ENCODE measurements at places on chromosomes 6 and 20. TPM values are rescaled to one million over a fixed set of nuclear protein-coding genes. Genes with fewer than 3 reads are reported as not detected.

- H3K27ac ChIP-seq: no peak within 1 kb of the TSS
- peaks cover 6% of the 10 kb centered on the region for H3K27me3 ChIP-seq
- DNase-seq: peak; percentile 7
- H3K4me3 ChIP-seq: no peak within 1 kb of the TSS
- H3K36me3 ChIP-seq: no peaks in the 10 kb centered on the region
- H3K4me1 ChIP-seq: no peaks in the 10 kb centered on the region
Observed at GRCh38 chr20:5316188-5317158, at the start of gene PROKR2. Gene PROKR2, minus strand, starts transcription at chr20:5316954. Its CDS starts 2,585 bp downstream, at chr20:5314369.

DNA sequence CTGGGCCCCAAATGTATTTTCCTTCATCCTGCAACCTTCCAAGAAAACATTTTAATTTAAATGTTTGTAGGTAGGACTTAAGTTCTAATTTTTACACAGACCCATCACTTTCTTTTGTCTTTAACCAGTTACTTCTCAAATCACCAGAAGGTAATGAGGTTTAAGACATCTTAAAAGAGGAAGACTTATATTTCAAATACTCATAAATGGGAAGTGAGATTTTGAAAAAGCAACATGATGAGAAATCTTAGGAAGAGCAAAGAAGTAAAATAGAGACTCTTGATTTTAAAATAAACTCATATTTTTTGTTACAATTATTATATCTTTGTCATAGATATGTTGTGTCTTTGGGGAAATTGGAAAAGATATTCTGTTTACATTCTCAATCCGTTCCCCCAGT, 82.3 kb downstream of the SYNE1 start:
- no peak overlapping the region for H3K27ac ChIP-seq
- H3K36me3 ChIP-seq: no peaks in the 10 kb centered on the region
- no peak for DNase-seq
- H3K4me3 ChIP-seq: no peak overlapping the region
- peaks cover 2% of the 10 kb centered on the region for H3K27me3 ChIP-seq

DNA sequence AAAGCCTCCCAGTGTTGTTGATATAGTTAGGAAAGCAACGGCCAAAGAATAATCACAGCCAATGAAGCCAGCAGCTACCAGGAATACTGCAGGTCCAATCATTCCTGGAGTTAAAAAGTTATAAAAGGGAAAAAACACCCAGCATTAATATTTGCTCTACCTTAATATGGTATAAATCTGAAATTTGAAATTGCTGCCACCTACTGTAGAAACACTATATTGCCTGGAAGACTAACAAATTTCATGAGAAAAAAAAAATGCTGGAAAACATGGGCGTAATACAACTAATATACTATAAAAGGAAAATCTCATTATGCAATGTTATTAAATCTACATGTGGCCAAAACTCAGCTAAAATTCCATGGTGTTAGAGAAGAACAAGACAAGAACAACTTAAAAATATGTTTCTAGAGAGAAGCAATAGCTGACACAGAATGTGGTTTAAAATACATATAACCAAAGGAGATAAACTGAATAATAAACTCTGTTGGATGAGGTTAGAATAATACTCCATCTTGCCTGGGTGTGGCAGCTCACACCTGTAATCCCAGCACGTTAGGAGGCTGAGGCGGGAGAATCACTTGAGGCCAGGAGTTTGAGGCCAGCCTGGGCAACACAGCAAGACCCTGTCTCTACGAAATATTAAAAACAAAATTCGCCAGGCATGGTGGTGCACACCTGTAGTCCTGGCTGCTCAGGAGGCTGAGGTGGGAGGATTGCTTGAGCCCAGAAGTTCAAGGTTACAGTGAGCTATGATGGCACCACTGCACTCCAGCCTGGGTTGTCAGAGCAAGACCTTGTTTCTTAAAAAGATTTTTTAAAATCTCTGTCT, 43.1 kb downstream of the SLC17A5 start:
- no peaks in the 10 kb centered on the region for H3K4me1 ChIP-seq
- DNase-seq: no peak
- no peak overlapping the region for H3K27ac ChIP-seq
- H3K4me3 ChIP-seq: no peak overlapping the region

GRCh38 chr6:2797564-2798031, 32.4 kb downstream of the WRNIP1 start:
- no peak overlapping the region for H3K27ac ChIP-seq
- H3K36me3 ChIP-seq: no peaks in the 10 kb centered on the region
- DNase-seq: no peak

GRCh38 chr6:91029211-91029610, 442.3 kb upstream of the MAP3K7 start:
- no peak overlapping the region for H3K4me3 ChIP-seq
- no peaks in the 10 kb centered on the region for H3K36me3 ChIP-seq
- no peaks in the 10 kb centered on the region for H3K27me3 ChIP-seq
- DNase-seq: no peak

GRCh38 chr20:56848561-56848960, 219.5 kb downstream of the TFAP2C start:
- no peak overlapping the region for H3K27ac ChIP-seq
- H3K4me3 ChIP-seq: no peak overlapping the region
- H3K4me1 ChIP-seq: no peaks in the 10 kb centered on the region
- no peaks in the 10 kb centered on the region for H3K27me3 ChIP-seq

DNA sequence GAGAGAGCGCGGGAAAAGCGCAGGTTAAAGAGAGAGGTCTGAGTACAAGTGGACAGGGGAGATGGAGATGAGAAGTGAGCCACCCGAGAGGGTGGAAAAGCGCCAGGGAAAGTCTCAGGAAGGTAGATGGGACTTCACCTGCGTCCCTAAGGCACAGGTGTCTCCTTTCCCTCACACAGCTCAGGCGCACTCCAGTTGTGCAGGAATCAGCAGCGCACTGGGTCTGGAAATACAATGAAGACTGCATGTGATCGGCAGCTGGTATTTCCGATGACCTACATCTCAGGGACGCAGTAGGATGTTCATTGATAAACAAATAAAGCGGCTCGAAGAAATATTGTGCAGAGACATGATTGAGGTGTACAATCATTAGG, 432 bp upstream of the KHDRBS2 start:
- no peaks in the 10 kb centered on the region for H3K36me3 ChIP-seq
- no peak overlapping the region for H3K27ac ChIP-seq
- no peak overlapping the region for H3K4me3 ChIP-seq

DNA sequence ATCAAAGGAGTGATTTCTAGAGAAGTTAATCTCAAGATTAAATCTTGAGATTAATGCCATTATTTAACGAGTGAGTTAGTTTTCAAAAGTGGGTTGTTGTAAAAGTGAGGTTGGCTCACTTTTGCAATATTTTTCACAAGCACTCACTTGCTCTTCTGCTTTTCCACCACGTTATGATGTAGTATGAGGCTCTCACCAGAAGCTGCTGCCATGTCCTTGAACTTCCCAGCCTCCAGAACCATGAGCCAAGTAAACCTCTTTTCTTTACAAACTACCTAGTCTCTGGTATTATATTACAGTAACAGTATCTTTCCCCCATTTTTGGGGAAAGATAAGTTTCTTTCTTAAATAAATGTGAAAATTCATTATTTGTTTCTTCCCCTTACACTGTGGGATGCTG, 227.6 kb upstream of the ZFP64 start:
- no peak for DNase-seq
- H3K4me3 ChIP-seq: no peak overlapping the region
- no peaks in the 10 kb centered on the region for H3K4me1 ChIP-seq
- no peak overlapping the region for H3K27ac ChIP-seq

DNA sequence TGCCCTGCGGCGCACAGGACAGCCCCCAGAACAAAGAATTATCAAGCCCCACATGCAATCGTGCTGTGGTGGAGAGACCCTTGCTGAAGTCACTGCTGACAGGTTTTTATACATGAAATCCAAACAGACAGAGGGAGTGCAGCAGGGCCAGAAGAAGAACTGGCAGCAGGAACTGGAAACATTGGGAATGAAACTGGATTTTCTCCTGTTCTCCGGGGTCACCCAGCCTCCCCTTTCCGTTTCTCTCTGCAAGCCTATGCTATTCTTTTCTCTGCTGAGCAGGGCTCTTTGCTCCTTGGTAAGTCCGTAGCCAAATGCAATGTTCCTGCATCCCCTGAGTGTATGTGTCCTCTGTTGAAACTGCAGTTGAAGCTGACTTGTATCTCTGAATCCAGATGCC, 63.5 kb upstream of the QKI start:
- no peaks in the 10 kb centered on the region for H3K36me3 ChIP-seq
- no peak overlapping the region for H3K27ac ChIP-seq
- DNase-seq: no peak
- no peaks in the 10 kb centered on the region for H3K27me3 ChIP-seq
- H3K4me3 ChIP-seq: no peak overlapping the region

DNA sequence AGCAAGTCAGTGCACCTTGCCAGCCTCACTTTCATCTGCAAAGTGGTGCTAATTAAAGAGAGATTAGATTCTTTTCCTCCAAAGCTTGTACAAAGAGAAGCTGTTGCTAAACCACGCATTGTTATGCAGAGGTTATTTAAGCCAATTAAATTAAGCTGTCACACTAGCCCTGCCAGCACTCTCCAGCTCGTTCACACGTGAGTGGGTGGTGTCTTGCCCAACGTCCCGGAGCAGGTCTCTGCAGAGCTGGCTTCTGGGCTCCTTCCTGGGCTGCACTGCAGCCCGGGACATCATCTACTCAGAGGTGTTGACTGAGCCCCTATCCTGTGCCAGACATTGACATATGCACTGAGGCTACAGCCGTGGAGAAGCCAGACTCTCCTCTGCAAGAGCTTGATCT, 401.6 kb upstream of the SULF2 start:
- no peak overlapping the region for H3K4me3 ChIP-seq
- DNase-seq: no peak
- no peaks in the 10 kb centered on the region for H3K36me3 ChIP-seq
- no peak overlapping the region for H3K27ac ChIP-seq
- H3K27me3 ChIP-seq: no peaks in the 10 kb centered on the region
- no peaks in the 10 kb centered on the region for H3K4me1 ChIP-seq

GRCh38 chr6:135665935-135666334, 168.4 kb upstream of the AHI1 start:
- no peak overlapping the region for H3K27ac ChIP-seq
- H3K4me3 ChIP-seq: no peak overlapping the region
- H3K27me3 ChIP-seq: no peaks in the 10 kb centered on the region

GRCh38 chr20:57180954-57181353, 85.5 kb downstream of the BMP7 start:
- no peaks in the 10 kb centered on the region for H3K36me3 ChIP-seq
- no peaks in the 10 kb centered on the region for H3K27me3 ChIP-seq

DNA sequence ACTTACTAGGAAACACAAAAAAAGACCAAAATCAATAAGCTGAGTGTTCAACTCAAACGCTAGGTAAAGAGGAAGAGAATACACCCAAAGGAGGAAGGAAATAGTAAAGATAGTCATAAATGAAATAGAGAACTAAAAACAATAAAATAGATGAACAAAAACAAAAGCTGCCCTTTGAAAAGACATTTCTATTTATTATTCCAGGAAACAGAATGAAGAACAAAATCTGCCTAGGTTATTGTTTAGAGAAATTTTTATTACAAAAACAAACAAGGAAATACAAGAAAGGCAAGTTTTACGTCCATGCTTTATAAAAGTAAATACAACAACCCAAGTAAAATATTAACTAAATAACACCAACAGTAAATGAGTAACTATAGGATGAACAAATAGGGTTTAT, 20.1 kb downstream of the HLA-DMB start:
- H3K4me3 ChIP-seq: no peak overlapping the region
- H3K4me1 ChIP-seq: peaks cover 2% of the 10 kb centered on the region
- H3K36me3 ChIP-seq: no peaks in the 10 kb centered on the region

DNA sequence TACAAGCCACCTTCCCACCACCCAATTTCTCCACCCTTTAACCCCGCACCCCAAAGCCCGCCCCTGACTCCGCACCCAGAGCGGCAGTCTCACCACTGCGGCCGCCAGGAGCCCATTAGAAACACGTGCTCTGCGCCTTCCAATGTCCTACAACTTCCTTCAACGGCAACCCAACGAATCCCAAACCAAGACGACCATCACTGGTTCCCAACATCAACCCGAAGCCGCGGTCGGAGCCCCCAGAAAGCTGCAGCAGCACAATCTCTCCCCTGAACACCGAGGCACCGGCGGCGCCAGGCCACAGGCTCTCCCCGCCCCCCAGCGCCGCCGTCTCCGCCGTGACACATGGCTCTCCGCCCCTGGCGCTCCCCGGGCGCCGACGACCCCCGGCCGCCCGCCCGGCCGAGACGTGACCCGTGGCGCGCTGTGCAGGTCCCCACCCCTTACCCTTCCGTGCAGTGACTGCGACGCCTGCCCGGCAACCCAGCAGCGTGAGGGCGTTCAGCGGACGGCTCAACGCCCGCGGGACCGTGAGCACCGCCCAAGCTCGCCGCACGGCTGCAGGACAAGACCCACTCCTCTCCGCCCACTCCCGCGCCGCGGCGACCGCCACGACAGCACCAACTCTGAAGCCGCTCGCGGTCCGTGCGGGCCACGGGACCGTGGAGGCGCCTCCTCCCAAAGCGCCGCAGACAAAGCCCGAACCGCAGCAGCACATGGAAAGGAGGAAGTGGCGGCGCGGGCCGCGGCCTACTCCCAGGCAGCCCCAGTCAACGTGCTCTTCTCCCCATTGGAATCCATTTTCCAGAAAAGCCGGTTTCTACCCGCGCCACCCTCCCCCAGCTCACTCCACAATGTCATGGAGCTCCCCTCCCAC, 551 bp downstream of the SYNCRIP start:
- peak overlapping the region; percentile 92 for H3K4me3 ChIP-seq
- peaks cover 25% of the 10 kb centered on the region for H3K36me3 ChIP-seq
- peak; percentile 61 for DNase-seq
- peak overlapping the region; percentile 99 for H3K27ac ChIP-seq

- DNase-seq: no peak
- peak overlapping the region; percentile 78 for H3K27ac ChIP-seq
- H3K36me3 ChIP-seq: peaks cover 44% of the 10 kb centered on the region
Observed at GRCh38 chr6:35310265-35310831, 12.7 kb downstream of the DEF6 start.

GABRR1 gene
- not detected for polyA plus RNA-seq

CTCFL gene
- not detected for polyA plus RNA-seq

KIAA0408 gene
- polyA plus RNA-seq: 0.68 TPM

NOL4L gene
- 10.8 TPM for polyA plus RNA-seq

TMEM200A gene
- 0.95 TPM for polyA plus RNA-seq

PGBD1 gene
- polyA plus RNA-seq: 0.42 TPM

GNMT gene
- 0.22 TPM for polyA plus RNA-seq

CDYL gene
- polyA plus RNA-seq: 3.1 TPM

Data from CD4-positive, CD25-positive, alpha-beta regulatory T cell (primary cell).